NAMALWA (cell line): ENCODE measurements at places on chromosomes 16 and 17.

DNA sequence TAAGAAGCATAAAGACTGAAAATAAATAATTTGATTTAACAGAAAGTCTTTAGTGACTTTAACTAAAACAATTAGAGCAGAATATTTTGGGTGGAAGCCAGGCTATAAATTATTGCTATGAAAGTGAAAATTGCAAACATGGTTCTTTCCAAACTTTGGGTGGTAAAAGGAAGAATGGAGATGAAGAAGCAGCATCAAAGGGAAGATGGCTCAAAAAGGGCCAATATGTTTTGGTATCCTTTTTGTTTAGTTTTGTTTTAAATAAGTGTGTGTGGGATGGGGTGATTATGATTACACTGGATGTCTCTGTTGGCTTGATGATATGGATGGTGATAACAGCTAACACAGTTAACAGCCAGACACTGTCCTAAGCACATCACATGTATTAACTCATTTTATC is 153.7 kb downstream of the CYB561 start:
- no peak for DNase-seq

DNA sequence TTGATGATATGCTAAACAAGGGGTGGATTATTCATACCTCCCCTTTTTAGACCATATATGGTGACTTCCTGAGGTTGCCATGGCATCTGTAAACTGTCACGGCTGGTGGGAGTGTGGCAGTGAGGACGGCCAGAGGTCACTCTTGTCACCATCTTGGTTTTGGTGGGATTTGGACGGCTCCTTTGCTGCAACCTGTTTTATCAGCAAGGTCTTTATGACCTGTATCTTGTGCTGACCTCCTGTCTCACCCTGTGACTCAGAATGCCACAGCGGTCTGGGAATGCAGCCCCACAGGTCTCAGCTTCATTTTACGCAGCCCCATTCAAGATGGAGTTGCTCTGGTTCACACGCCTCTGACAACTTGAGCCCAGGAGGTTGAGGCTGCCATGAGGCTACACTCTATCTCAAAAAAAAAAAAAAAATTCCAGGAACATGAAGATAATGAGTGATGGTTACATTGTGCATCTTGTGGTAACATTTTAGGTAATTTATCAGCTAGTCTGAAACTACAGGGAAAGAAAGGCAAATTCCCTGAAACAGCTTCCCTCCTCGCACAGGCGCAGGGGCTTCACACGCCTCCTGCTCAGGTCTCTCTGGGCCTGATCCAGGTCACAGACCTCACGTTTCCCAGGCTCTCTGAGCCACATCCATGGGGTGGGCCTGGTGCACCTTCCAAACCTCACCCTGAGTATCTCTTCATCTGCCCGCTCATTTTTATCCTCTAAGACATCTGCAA is 15.3 kb upstream of the UBE2I start:
- peak; percentile 63 for DNase-seq

DNA sequence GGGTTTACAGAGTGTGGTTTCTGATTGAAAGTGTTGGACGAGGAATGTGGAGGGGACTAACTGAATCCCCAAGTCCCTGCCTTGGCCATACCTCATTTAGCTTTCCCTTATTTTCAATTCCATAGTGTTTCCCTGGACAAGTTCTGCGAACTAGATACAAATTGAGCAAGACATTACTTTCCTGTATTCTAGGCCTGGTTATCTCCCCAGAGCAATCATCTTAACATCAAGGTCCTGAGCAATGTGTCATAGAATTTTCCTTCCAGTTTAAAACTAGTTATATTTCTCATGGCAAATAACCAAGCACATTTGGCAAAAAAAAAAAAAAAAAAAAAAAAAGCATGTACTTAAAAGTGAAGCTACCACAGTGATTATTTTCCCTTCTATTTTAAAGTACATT is 330.1 kb downstream of the CDH11 start:
- no peak for DNase-seq

GRCh38 chr17:33463887-33464286 is 170.8 kb upstream of the ASIC2 start:
- DNase-seq: no peak

DNA sequence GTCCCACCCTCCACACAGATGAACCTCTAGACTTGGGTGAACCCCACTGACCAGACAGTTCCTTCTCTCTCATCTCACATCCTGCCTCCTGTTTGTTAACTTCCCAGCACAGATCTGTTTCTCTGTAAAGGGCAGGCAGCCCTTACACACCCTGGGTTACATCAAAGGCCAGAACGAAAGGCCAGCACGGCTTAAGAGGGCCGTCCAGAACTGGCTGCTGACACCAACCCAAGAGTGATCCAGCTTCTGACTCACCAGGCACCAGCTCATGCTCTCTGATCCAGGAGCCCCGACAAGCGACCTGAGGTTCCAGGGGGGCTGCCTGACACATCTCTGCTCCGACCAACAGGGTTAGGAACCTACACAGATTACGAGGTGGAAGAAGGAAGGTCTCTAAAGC is 86.9 kb downstream of the MRM3 start:
- DNase-seq: no peak

GRCh38 chr16:86292942-86293341 is 217.4 kb upstream of the FOXF1 start:
- no peak for DNase-seq
